ENCODE measurements at places on chromosomes 5 and 9.

GRCh38 chr5:54360925-54361662, 50.7 kb upstream of the ARL15 start:
- no peak for DNase-seq

DNA sequence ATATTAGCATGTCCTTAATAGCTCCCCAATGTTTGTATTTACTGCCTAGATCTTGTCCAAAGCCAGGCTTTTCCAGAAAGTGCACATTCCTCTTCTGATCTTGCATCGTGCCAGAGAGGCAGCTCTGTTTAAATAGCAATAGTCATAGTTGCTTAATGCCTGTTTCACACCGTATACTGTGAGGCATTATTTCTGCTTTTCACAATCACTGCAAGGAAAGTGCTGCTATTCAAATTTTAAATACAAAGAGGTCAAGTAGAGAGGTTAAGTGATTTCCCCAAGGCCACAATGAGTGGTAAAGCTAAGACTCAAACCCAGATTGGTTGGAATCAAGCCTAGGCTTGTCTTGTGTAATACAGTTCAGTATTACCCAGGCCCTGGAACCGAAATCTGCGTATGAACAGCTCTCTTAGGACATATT, 153.6 kb downstream of the SNX18 start:
- DNase-seq = no peak

DNA sequence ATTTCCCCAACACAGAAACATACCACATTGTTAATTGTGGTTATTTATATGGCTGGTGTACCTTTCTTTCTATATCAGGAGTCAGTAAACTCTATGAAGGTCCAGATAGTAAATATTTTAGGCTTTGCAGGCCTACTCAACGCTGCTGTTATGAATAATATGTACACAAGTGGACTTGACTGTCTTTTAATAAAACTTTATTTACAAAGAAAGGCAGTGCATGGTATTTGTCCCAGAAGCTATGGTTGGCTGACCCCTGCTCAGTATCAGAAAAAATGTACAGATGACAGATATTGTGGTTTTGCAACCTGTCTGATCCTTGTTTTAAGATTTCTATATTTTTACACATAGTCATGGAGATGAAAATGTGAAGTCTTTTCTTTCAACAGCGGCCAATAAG, 5.7 kb downstream of the MTRR start:
- no peak for DNase-seq

- DNase-seq = no peak
These were observed 87.4 kb downstream of the THBS4 start for GRCh38 chr5:80122579-80122978.

- DNase-seq = no peak
These were observed 42.8 kb upstream of the EGFL7 start for GRCh38 chr9:136619742-136620440.

DNA sequence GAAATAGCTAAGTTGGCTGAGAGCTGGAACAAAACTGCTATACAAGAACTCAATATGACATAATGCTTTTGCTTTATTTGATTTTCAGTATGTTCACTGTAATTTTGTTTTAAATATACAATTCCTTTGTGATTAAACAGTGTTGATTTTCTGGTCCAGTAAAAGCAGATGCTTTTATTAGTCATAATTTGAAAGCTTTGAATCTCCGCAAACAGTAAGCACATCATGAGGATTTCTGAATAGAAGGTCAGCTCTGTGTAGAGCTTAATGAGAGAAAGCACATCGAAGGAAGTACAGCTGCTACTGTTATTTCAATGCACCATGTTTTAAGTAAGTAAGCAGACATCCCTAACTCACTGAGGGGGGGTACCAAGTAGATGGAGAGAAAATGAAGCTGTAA, 701.3 kb upstream of the ACO1 start:
- DNase-seq = peak; percentile 3

DNA sequence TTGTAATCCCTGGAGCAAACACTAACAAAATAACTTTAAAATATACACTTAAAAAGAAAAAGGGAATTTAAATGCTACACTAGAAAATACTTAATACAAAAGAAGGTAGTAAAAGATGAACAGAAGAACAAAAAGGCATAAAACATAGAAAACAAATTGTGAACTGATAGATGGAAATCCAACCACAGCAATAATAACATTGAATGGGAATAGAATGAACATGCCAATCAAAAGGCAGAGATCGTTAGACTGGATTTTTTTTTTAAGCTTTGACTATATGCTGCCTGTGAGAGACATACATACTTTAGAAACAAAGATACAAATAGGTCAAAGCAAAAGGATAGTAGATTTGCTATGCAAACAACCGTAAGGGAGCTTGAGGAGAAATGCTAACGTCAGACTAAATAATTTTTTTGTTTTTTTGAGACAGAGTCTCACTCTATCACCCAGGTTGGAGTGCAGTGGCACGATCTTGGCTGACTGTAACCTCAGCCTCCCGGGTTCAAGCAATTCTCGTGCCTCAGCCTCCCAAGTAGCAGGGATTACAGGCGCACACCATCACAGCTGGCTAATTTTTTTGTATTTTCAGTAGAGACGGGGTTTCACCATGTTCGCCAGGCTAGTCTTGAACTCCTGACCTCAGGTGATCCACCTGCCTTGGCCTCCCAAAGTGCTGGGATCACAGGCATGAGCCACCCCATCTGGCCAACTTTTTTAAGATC, 6.5 kb downstream of the ABO start:
- no peak for DNase-seq
